ENCODE measurements at places on chromosomes 11 and 22.

GRCh38 chr11:132042296-132042695 lies 671.9 kb downstream of the NTM start:
- no peak for DNase-seq

DNA sequence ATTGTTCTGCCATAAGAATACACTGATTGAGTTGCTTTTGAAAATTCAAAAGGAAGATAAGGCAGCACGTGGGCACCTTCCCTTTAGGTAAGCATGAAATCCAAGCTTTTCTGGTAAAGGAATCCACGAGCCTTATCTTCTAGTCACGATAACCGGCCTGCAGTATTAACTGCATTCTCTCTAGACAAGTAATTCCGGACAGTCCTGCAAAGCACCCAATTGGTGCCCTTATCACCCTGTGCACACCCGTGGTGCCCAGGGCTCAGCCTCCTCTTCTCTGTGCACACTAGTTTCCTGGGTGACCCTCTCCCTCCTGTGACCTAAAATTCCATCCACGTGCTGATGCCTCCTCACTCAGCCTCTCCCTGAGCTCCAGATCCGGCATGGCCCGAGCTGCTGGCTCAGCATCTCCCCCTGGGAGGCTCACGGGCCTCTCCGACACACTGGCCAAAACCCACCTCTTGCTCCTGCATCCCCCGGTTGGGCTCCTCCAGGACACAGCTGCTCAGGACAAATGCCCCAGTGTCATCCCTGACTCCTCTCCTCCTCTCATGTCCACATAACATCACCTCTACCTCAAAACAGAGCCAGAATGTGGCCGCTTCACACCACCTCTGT lies 63.7 kb downstream of the PACSIN2 start:
- DNase-seq: no peak

GRCh38 chr11:61021661-61022212 lies 50.3 kb downstream of the CD6 start:
- no peak for DNase-seq

GRCh38 chr11:45658292-45658991 lies 7.0 kb downstream of the CHST1 start:
- DNase-seq: no peak

DNA sequence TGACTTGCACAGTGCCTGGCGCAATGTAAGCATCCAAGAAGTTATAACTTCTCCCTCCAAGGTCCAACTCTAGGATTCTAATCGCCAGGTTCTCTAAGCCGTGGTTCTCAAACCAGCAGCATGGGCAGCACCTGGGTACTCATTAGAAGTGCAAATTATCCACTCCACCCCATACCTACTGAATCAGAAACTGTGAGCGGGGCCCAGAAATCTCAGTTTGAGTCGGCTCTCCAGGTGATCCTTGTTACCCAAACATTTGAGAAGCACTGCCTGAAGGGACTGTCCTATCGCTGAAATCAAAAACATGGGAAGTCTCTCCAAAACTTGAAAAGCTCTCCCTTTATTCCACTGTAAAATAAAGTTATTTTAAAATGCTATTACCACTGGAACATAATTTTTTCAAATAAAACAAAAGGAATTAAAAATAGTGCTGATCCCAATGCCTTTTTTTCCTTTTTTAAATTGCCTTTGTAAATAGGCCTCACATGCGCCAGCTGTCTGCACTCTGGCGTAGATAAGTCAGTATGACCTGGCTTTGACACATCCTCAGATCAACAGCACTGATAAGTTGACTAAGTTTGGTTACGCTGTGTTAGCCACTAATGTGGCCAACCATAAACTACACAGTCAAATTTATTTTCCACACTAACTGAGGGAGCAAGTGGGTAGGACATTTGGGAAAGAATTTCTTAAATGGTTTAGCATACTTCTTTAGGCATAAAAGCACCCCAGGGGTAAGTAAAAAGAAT lies 8.4 kb upstream of the CTR9 start:
- DNase-seq: no peak

GRCh38 chr11:131932584-131933325 lies 562.3 kb downstream of the NTM start:
- DNase-seq: no peak

DNA sequence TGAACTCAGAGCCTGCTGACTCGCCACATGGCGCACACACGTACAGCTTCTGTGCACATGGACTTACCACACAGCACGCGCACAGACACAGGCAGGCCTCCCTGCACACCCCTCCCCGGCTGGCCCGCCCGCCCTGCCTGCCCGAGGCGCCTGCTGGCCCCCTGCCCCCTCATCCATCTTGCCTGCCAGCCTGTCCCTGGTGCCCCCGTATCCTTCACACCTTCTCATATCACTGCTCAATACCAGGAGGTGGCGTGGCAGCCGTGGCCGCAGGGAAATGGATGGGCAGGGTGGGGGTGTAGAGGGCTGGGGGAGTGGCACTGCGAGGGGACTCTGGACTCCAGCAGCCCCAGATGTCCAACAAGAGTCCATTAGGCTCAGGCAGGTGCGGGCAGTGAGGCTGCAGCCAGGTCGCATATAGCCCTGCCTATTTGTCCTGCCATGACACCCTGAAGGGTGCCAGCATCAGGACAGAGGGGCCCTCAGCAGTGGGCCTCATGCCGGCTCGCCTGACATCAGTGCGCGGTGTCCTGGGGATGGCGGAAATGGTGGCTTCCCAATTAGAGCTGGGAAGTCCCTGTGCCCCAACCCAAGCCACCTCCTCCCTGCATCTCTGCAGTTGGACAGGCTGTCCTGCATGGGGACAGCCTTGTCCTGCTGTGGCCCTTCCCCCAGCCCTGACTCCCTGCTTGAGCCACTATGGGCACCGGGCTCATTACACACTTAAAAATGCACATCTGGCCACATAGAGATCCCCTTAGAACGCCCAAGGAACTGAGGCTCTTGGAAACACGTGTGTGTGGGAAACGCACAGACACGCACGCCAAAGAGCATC lies 2.0 kb upstream of the TBX10 start:
- DNase-seq: no peak

DNA sequence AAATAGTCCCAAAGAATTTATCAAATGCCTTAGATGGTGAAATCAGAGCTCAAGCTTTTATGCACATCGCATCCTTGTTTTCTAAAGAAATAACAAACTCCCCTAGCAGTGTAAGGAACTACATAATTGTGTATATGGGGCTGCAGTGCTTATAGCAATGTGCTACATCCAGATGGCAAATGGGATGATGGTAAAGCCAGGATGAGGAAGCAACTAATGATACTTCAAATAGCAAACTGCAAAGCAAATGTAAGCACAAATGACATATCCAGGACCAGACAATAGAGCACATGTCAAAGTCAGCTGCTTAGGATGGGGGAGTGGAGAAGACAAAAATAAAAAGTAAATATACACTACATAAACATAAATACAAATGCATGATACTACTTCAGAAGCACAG lies 425.9 kb downstream of the OPCML start:
- no peak for DNase-seq

DNA sequence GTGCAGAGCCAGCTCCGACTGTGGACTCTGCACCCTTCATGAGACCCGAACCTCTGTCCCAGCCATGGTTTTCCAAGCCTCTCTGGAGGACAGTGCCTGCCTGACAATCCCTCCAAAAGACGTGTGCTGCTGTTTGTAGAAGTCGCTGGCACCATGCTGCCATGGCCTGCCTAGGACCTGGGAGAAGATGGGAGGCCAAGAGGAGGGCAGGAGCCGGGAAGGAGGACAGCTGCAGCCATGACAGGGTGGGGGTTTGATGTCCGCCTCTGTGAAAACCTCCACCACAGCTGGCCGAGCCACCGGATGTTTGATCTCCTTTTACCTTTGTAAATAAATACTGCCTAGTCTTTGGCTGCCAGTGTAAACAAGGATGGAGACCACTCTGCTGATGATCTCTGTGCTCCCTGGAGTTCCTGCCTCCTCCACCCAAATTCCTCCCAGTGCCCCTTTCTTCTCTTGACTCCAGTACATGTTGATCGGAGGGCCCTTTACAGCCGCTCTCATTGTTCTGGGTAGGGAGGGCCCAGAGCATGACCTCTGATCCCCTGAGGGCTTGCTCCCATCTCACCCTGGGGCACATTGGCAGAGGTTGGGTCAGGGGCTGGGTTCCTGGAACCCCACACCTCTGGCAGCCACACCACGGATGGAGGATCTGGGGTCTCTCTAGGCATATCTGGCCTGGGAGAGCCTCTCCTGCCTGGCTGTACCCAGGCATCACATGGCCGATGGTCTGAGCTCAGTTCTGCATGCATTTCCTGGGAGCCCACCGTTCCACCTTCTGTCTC lies 66.9 kb downstream of the BCR start:
- DNase-seq: no peak

GRCh38 chr11:117096201-117096991 lies 1.8 kb downstream of the SIK3 start:
- no peak for DNase-seq

DNA sequence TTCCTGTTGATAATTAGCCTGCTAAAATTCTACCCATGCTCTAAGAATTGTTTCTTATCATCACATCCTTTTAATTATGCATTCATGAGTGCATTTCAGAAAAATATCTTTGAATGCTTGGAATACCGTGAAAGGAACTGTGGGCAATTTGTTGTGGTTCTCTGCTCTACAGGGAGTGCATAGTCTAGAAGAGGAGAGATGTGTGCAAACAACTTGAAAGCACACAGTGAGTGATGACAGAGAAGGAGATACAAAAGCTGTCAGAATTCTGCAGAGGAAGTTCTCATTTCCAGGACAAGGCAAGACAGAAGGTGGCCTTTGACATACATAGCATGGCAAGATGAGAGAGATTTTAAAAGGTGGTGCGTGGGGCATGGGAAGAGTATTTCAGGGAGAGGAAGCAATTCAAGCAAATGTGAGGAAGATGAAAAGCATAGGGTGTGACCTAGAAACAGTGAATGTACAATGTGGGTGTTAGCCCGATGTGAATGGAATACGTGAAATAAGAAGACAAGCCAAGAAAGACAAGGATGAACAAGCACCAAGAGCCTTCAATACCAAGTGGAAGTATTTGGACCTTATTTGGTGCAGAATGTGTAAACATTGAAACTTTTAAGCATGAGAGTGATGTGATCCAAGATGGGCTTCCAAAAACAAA lies 5.0 kb downstream of the MMP8 start:
- no peak for DNase-seq

- no peak for DNase-seq
Observed at GRCh38 chr11:19775622-19776021, 63.0 kb downstream of the NAV2 start.

DNA sequence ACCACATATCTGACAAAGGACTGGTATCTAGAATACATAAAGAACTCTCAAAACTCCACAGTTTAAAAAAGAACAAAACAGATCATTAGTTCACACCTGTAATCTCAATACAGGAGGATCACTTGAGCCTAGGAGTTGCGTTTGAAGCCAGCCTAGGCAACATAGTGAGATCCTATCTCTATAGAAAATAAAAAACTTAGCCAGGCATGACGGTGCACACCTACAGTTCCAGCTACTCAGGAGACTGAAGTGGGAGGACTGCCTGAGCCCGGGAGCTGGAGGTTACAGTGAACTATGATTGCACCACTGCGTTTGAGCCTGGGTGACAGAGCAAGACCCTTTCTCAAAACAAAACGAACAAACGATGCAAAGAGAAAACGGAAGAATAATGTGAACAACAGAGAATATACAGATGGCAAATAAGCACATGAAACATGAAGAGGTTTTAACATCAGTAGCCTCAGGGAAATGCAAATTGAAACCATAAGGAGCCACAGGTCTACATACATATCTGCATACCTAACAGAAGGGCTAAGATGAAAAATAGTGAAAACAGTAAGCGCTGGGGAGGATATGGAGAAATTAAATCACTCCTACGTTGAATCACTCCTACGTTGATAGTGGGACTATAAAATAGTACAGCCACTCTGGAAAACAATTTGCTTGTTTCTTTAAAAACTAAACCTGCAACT lies 70.7 kb downstream of the DGCR2 start:
- DNase-seq: no peak

GRCh38 chr11:58796333-58796732 lies 48.2 kb downstream of the GLYATL2 start:
- no peak for DNase-seq

GRCh38 chr11:9740202-9740883 lies 76.5 kb downstream of the SWAP70 start:
- DNase-seq: no peak

- DNase-seq: no peak
Observed at GRCh38 chr11:121478226-121478894, 25.6 kb upstream of the SORL1-AS1 start.

Measured in NCI-H524 treated with DMSO at 0.1 percent for 48 hours (cell line).